ENCODE measurements at places on chromosomes 13 and 19.

- DNase-seq = peak; percentile 39
Measured at GRCh38 chr19:48614436-48615230, at the start of gene FAM83E. Gene FAM83E (minus strand): TSS chr19:48615076. CDS start chr19:48613372, 1,704 bp downstream.

- DNase-seq = no peak
Measured at GRCh38 chr13:37510441-37510840, 88.1 kb downstream of the POSTN start.

GRCh38 chr19:8610936-8611300 lies 403 bp upstream of the ADAMTS10 start:
- no peak for DNase-seq

- no peak for DNase-seq
Measured at GRCh38 chr19:1447504-1447903, 2.4 kb upstream of the APC2 start.

GRCh38 chr13:33051632-33052031 lies 35.4 kb downstream of the KL start:
- DNase-seq = no peak

DNA sequence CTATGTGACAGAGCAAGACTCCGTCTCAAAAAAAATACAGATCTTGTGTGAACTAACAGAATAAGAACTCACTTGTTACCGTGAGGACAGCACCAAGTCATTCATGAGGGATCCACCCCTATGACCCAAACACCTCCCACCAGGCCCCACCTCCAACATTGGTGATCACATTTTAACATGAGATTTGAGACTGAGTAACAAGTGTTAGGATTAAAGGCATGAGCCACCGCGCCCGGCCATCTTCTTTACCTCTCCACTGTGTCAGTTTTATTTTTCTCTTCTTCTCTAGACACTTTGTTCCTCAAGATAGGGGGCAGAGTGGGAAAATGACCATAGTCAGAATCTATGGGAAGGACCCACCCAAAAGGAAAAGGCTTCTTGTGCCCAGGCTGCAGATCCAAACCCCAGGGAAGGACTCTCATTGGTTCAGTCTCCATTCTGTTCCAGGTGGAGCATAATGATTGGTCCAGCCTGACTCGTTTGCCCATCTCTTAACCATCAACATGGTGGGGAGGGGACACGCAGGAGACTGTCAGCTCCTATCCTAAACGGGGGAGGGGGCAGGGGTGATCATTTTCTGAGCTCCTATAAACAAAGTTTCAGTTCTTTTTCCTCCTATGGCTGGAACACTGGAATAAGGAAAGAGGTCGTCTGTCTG lies 1.3 kb upstream of the CALM3 start:
- DNase-seq = no peak

DNA sequence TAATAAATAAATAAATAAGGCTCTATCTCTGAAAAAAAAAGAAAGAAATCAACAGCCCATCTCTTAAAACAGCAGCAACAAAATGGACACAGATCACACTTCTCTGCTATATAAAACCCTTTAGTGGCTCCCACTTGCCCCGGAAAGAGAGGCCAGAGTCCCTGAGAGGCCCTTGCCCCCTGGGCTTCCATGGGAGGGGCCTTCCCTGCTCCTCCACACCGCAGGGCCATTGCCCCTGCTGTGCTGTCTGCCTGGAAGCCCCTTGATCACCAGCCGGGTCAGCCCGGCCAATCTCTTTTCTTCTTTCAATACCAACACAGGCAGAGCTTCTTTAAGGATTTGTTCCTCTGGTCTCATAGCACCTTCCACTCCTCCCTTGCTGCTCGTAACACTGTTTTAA lies 171.1 kb downstream of the URI1 start:
- DNase-seq = no peak

DNA sequence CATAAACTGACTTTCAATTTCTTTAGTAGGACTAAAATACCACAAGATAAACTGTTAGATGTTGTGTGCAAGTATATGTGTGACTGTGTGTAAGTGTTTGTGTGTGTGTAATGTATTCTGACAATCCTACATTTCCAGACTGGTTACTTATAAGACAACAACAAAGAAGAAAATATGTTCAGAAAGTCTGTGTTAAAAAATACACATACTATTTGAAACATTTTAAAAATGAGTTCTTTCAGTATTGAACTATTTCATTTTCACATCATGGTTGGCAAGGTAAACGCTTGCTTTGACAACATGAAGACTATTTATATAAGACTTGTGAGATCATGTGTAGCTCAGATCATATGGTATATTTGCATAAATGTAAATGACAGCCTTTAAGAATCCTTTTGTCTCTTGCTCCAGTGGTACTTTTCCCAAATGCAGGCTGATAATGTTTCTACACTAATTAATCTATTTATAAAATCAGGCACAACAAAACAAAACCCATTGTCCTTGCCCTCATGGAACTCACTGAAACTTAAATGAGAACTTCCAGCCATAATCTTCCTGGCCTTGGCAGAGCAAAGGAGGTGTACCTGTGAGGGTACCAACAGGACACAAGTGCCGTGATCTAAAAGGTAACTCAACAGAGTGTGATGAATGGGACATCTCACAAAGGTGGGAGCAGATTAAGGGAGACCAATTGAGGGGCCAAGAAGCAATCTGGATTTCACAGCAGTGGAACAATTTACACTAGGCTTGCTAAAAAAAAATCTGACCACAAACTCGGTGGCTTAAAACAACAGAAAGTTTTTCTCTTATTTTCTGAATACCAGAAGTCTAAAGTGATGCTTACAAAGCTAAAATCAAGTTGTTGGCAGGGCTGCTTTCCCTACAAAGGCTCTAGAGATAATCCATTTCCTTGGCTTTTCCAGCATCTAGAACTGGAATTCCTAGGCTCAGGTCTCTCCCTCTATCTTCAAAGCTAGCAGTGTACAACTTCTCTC lies 349.0 kb downstream of the TBC1D4 start:
- no peak for DNase-seq

DNA sequence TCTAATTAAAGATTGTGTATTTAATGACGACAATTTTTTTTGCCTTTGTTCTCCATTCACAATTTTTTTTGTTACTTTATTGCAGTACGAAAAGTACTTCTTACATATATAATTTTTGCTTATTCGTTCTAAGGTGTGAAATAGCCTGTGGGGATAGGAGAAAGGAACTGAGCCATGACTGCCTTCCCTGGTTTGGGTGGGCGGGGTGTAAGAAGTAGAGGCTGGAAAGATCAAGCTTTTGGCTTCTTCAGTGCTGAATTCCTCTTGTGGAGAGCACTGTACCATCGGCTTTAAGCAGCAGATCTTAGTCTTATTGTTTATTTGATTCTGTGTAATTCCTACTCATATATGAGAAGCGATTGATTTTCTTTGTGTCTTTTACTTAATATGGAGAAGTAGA lies 115.8 kb downstream of the NBEA start:
- DNase-seq = no peak

DNA sequence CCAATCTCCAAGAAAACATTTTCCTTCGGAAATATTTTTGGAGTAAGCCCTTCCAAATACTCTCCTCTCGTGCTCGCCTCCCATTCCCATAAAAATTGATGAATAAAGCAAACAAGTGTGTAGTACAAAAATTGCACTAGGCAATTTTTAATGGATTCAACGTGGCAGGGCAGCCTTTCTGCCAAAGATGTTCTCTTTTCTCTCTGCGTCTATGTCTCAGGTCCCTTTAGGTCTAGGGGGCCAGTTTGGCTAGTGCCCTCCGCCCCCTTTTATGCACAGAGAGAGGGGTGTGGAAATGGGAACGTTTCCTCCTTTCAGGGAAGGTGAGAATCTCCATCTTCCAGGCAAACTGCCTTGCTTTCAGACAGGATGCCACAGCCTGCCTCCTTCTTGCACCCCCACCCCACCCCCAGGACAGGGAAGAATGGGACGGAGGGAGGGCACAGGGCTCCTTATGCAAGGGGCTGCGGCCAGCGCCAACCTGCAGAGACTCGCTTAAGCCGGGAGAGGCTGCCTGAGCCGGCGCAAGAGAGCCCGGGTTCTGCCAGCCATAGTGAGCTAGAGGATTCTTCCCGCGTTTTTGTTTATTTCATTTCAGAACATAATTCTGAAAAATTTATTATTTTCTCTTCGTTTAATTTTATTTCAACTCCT lies 2.7 kb upstream of the ZIC2 start:
- no peak for DNase-seq

- DNase-seq = peak; percentile 32
Measured at GRCh38 chr13:63048653-63049052, 1633.0 kb upstream of the PCDH20 start.

- DNase-seq = peak; percentile 32
Measured at GRCh38 chr19:56333506-56333905, 18.9 kb upstream of the ZSCAN5A start.

DNA sequence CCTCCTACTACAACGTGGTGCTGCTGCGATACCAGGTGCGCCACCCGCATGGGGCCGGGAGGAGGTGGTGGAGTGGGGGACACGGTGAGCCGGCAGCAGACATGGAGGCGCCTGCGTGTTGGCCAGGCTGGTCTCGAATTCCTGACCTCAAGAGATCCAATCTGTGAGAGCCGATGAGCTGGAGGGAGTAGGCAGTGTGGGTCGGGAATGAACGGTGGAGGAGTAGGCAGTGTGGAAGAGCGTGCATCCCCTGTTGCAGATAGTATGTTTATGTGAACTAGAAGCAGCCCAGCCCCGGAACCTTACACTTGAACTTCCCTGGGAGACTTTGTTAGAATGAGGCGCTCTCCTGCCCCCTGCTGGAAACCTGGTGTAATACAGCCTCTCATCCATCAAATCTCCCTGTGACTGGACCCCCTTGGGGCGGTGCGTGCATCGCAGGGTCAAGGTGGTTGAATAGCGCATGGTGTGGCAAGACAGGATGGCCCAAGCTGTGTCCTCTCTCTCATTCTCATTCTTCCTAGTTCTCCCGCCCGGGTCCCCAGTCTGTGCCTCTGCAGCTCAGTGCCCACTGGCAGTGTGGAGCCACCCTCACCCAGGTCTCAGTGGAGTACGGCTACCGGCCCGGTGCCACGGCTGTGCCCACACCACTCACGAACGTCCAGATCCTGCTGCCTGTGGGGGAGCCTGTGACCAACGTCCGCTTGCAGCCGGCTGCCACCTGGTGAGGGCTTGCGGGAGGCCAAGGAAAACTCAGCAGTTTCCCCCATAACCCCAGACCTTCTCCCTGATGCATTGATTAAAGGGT lies 10.5 kb upstream of the B3GNT3 start:
- DNase-seq = peak; percentile 80

DNA sequence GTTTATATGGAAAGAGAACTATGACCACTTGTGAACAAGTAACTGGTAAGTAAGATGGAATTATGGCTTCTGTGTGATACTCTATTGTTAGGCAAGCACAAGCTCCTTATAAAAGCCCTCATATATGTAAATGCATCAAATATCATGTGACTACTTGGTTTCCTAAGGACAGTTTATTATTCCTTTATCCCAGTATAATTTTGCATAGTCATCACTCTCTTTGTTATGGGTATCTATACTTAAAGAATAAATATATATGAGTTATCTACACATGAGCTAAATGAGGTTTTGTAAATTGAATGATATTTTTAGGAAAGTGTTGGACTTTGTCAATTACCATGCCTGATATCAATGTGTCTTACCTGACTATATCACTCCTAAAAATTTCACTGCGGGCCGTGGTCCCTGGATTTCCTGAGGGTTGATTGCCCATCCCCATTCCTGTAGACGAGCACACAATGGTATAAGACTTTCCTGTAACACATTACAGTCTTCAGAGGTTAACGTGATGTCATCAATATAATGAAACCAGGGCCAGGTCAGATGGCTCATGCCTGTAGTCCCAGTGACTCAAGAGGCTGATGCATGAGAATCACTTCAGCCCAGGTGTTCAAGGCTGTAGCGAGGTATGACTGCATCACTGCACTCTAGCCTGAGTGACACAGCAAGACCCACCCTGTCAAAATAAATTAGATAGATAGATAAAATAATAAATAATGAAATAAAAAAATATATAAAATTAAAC lies 20.7 kb downstream of the ZNF844 start:
- DNase-seq = no peak

GRCh38 chr19:38384209-38385027 lies 3.4 kb downstream of the GGN start:
- peak; percentile 40 for DNase-seq

DNA sequence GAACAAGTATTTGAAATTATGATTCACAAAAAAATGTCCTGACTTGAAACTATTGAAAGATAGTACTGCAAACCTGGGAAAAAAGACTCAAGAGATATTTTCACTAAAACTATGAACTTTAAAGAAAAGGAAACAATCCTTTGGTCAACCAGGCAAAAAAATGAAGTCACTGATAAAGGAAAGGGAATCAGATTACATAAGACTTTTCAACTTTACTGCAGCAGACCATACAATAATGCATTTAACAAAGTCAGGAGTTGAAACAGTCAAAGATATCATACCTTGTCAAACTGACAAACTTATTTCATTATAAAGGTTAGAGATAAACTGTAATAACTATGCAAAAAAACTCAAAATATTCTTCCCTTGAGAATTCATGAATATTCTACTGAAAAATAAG lies 361.6 kb downstream of the DLEU7 start:
- DNase-seq = no peak

GRCh38 chr19:13978351-13979243 lies 26.3 kb downstream of the DCAF15 start:
- no peak for DNase-seq

GRCh38 chr13:112959206-112959605 lies 9.8 kb upstream of the MCF2L start:
- DNase-seq = no peak

DNA sequence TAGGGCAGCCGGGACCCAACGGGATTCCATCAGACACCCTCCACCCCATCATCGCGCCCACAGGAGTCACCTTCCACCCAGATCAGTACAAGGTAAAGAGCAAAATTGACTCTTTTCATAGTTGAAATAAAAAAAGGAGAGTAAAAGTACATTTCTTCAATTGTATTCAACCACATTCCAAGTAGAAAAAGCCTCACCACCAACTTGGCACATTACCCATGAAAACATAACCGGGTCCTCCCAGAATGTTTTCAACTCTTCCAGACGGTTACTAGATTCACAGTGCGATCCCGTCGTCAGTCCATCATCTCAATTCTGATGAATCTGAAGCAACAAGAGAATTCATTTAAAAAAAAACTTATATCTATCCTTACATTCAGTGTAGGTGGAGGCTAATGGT lies 125.2 kb downstream of the RAB20 start:
- DNase-seq = no peak

- DNase-seq = no peak
Measured at GRCh38 chr13:25977671-25978070, 74.1 kb downstream of the SHISA2 start.

GRCh38 chr13:31149604-31150003 lies 12.1 kb downstream of the HSPH1 start:
- DNase-seq = no peak

DNA sequence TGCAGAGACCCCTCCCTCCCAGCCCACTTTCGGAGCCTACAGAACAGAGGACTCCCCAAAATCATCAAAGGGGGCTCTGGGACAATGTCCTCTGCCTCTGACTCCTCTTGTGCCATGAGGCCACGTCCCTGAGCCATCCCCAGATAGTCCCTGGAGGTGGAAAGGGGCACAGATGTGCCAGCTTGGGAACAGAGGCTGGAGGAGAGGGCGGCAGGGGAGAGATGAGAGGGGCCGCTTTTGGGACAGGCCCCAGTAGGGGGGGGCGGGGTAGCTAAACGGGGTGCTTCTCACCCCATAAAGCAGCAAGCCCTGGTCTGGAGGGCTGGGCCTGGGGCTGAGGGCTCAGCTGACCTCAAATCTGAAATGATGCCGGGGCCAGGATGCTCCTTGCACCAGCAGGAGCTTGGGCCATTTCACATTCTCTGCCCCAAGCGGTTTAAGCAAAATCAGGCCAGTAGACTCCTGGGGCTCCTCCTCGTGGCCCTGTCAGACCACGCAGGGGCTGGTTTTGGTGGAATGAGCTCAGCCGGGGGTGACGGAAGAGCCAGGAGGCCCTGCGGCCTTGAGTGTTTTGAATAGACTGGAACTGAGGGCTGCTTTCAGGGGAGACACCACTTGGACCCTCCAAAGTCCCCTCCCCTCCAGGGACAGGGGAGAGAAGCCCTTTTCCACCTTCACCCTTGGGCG lies 27.1 kb downstream of the ONECUT3 start:
- DNase-seq = no peak
